Activated CD8-positive, alpha-beta memory T cell treated with anti-CD3 and anti-CD28 coated beads for 1 hour (primary cell): ENCODE measurements at places on chromosomes 5 and 9.

DNA sequence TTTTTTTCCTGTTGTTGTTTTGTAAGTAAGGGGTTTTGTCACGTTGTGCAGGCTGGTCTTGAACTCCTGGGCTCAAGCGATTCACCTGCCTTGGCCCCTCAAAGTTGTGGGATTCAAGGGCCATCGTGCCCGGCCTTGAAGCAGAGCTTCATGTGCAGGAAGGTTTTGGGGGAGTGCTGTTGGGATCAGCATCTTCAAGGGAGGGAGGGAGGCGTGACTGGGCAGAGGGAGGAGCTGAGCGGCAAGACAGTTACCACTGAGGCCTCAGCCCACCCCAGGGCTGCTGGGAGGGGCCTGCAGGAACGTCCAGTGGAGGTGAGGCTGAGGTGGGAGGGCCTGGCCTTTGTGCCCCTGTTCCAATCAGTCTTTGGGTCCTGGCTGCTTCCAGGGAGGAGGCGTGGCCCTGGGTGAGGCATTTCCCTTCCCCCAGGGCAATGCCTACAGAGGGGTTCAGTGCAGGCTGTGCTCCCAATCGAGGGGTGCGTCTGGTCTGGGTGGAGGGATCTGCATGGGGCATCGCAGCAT lies 21.4 kb downstream of the OR2V1 start:
- no peak for DNase-seq

DNA sequence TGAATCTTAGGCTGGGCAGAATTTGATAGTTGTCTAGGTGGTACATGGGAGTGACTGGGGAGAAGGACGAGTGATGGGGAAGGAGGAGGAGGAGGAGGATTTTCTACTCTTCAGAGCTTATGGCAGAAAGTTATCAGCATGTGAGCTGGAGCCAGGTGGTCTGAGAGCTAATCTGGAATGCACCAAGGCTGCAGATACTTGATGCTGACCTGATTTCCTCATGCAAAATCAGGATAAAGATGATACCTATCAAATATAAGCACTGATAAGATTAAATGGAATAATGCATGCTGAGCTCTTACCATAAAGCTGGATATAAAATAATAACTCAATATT lies 250.4 kb downstream of the SEMA5A start:
- DNase-seq: no peak

DNA sequence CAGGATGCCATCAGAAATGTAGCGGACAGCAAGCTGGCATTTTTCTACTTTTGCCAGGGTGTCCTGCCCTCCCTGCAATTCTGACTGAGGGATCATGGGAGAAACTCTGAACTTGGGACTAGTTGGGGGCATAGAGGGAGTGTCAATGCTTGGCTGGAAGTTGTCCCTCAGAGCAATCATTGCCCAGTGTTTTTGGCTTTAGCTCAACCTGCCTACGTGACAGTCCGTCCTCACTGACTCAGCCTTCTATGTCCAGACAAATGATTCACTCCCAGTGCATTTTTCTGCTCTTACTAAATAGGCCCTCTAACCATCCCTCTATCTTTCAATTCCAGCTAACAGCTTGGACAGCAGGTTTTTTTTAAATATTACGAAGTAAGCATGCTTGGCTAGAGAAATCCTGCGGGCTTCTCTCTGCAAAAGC lies 627.4 kb downstream of the TLR4 start:
- no peak for DNase-seq

- no peak for DNase-seq
Measured at GRCh38 chr9:135033487-135033886, 54.0 kb upstream of the OLFM1 start.

DNA sequence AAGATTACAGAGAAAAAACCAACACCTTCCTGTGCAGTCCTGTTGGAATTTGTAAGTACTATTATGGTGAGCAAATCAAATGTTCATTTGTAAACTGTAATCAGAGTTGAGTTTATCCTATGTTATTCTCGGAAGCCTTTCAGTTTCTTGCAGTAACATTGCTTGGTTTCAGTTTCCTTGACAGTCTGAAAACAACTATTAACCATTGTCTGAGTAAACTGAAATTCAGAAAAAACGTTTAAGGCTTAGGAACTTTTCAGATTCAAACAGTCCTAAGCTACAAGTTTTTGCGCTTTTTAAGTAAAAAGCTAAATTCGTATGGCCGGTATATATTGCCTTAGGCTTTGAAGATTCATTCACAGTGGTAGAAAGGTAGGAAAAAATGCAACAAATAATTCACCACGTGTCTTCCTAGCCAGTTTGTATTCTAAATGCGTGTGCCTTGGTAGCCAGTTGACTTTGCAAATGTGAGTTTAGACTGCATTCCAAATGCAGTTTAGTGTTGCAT lies 2.5 kb downstream of the GPBP1 start:
- DNase-seq: no peak

DNA sequence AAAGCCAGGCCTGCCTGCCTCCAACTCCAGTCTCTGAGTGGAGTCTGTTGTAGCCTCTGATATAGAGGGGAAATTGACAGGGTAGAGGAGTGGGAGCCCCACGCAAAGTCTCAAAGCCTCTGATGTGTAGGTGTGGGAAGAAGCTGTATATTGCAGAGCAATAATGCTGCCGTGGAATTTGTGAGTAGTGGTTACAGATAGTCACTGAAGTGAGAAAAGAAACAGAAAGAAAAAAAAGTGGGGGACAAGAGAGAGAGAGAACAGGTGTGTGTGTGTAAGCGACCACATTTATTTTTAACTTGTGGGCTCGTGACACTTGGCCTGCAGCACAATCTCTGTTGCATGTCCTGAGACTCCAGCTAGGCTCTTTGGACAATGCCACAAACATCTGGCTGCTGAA lies 227.8 kb downstream of the NSG2 start:
- DNase-seq: no peak

DNA sequence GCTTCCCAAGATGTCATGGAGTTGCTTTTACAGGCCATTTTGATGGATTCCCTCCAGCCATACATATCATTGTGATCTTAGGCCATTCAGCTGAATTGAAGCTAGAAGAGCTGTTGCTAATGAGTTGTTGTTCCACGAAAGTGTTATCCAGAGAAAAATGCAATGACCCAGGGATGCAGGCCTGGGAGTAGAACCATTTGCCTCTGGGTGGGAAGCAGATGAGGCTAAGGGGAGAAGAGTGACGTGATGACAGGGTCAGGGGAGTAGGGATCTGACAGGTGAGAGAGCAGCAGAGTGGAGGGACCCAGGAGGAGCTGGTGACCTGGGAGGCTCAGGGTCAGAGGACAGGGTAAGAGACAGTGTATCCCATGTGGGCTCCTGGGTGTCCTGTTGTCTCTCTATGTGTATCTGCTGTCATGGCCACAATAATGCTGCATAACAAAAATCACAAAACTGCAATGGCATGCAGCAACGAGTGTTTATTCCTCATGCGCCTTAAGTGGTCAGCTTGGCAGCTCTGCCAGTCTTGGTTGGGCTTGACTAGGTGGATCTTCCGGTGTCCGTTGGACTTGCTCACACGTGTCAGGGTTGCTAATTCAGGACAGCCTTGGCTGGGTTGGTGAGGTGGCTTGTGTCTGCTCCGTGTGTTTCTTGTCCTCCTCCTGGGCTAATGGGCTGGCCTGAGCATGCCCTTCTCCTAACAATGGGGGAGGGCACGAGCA lies 90.6 kb downstream of the LIFR start:
- DNase-seq: no peak

DNA sequence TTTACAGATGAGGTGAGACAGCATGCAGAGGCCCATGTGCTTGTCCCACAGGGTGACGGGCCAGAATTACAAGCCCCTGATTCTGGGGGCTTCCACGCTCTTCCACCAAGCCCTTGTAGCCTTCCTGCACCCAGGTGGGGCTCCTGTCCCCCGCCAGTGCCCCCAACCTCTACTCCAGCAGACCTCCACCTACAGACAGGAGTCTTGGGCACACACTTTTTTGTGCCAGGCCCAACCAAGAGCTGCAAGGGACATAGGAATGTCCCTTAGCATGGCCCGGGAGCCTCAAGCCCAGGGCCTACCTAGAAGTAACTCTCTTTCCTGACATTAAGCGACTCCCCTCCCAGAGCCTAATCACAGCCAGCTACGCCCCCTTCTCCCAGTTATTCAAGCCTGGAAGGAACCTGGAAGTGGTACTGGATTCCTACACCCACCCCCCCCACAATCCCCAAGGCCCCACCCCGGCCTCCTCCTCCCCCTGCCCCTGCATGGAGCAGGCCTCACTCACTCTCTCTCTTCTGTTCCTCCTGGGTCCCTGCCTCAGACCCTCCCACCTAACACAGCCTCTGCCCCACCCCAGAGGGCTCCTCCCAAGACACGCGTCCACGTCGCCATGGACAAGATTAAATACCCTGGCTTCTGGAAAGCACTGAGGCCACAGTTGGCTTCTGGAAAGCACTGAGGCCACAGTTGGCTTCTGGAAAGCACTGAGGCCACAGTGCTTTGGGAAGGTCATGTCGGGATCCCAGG lies 30.5 kb downstream of the ADAMTS2 start:
- DNase-seq: no peak

GRCh38 chr9:101458963-101459631 lies 23.5 kb upstream of the ALDOB start:
- no peak for DNase-seq

GRCh38 chr5:148290271-148291195 lies 21.7 kb upstream of the SPINK7 start:
- DNase-seq: no peak

DNA sequence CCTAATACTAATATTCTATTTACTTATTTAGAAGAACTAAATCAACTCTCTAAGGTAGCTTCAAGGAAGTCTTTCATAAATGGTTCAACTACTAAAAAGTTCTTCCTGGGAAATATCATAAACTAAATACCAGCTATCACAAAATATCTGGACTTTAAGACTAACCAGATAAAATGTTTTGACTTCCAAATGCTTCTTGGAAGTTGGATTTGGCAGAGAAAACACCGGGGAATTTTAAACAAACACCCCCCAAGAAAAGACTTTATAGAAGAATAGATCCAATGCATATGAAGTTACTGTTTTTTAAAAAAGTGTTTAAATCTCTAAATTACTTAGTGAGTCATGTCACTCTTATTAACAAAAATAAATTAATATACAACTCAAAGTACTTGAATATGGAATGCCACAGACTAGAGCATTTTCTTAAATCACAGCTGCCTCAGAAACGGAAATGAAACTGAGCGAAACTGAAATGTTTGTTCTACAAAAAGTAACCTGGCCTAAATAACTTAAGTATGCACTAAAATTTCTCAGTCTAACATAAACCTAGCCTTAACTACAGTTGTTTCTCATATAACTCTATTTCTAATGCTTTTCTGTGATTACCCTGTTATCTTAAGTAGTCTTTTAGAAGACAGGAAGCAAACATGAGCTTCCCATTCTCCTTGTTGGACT lies 6.8 kb downstream of the ABCA1 start:
- DNase-seq: no peak

DNA sequence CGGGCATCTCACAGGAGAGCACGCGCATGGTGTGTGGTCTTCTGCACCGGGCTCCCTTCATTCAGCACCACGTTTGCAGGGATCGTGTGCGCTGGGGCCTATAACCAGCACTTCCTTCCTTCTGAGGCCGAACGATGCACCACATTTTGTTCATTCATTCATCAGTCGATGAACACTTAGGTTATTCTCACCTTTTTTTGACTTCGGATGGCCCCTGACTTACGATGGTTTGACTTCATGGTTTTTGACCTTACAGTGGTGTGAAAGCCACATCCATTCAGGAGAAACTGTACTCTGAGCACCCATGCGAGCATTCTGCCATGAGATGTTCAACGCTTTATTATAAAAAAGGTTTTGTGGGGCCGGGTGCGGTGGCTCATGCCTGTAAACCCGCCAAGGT lies 27.5 kb downstream of the TSPAN17 start:
- DNase-seq: no peak

DNA sequence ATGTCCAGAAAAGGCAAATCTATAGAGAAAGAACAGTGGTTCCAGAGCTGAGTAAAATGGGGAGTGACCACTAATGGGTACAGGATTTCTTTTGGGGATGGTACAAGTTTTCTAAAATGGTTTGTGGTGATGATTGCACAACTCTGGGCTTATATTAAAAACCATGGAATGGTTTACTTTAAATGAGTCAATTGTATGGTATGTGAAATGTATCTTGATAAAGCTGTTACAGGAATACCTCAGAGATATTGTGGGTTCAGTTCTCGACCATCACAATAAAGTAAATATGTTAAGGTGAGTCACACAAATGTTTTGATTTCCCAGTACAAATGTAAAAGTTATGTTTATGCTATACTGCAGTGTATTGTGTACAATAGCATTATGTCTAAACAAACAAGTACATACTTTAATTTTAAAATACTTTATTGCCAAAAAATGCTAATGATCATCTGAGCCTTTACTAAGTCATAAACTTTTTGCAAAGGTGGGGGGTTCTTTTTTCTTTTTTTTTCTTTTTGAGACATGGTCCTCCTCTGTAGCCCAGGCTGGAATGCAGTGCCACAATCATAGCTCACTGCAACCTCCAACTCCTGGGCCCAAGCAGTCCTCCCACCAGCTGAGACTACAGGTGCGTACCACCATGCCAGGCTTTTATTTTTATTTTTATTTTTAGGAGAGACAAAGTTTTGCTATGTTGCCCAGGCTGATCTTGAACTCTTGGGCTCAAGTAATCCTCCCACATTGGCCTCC lies 65.9 kb downstream of the SHOC1 start:
- DNase-seq: no peak

GRCh38 chr5:59660737-59661136 lies 232.8 kb downstream of the PDE4D start:
- DNase-seq: no peak

DNA sequence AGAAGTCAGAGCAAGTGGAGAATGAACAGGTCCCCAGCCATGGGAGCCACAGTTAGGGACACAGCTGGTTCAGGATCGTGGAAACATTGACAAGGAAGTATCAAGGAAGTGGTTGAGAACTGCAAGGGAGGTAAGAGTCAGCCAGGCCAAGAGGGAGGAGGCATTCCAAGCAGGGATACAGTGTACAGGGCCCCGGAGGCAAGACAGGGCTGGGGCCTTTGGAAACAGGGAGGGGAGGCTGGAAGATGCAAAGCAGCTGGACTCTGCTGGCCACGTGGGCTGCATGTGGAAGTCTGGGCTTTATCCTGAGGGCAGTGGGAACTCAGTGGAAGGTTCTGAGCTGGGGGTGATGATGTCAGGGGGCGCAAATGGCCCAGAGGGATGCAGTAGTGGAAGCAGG lies 14.2 kb downstream of the CCDC180 start:
- DNase-seq: no peak

GRCh38 chr5:170365831-170366230 lies 23.3 kb downstream of the KCNMB1 start:
- DNase-seq: no peak

DNA sequence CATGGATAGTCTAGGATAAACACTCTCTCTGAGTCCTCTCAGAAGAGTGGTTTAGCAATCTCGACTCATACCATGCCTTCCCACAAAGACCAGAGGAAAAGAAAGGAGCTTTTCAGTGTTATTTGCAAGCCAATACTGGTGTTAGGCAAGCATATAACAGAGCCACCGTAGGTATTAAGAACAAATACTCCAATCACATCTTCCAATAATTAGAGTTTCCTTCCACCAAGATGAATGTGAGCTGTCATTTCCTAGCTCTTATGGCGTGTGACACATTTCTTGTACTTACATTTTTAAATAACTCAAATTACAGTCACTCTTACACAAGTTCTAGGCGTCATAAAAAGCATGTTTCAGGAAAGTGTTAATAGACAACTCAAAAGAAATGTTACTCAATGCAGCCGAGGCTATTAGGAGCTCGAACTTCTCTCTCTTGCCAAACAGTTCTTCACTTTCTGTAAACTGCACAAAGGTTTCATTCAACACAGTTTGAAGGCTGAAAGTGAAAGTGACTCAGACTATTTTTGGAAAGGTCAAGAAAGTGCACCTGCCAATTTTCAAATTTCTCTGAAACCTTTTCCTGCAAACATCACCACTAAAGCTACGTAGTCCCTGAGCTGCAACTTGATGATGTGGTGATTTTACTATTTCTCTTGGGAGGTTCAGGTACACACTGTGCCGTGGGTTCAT lies 153.8 kb downstream of the AUH start:
- no peak for DNase-seq
